Fibroblast of villous mesenchyme (primary cell): ENCODE measurements at places on chromosomes 1 and 21.

DNA sequence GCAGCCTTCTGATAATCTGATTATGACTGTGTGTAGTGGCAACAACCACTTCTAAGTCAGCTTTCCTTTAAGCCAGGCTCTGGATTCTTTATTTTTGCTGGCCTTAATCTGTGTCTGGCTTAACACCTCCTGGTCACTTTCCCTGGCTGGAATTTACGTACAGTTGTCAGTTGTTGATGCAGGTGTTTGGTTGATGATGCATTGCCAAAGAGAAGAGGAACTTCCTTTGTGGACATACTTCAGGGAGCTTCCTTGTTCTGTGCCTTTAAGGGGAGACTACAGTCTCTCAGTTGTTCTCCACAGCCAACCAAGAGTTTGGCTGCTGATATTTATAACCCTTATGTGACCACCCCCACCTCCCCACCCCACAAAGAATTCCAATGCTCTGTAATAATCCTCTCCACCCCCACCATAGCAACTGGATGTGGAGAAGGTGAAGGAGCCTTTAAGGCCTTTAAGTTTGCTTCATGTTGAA lies 96.0 kb upstream of the BMP8A start:
- peak; percentile 68 for DNase-seq

- DNase-seq = peak; percentile 40
These were observed 64.0 kb downstream of the ITPKB start for GRCh38 chr1:226674892-226675714.

DNA sequence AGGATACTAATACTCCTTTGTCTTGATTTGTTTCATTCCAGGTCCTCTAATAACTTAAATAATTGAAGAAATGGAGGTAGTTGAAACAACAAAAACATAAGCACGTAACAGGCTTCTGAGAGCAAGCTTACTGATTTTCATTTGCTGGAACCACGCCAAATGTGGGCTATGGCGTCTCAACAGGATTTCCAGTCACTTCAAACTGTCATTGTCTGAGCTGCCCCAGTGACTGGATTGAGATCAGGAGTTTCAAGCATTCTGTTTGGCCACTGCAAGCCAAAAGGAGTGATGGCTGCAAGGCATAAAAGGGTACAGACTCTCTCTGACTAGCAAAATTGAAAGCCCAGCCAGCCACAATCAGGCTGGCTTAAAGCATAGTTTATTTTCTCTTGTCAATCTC lies 289.9 kb downstream of the DPYD start:
- DNase-seq = no peak

- peak; percentile 80 for DNase-seq
These were observed 26.8 kb downstream of the IFI44 start for GRCh38 chr1:78676347-78676982.

GRCh38 chr1:234400773-234401172 lies 27.5 kb downstream of the COA6 start:
- DNase-seq = peak; percentile 48

GRCh38 chr1:212291505-212292134 lies 6.4 kb downstream of the PPP2R5A start:
- peak; percentile 60 for DNase-seq

- peak; percentile 1 for DNase-seq
These were observed 651.6 kb upstream of the ADGRL4 start for GRCh38 chr1:79657951-79658658.

DNA sequence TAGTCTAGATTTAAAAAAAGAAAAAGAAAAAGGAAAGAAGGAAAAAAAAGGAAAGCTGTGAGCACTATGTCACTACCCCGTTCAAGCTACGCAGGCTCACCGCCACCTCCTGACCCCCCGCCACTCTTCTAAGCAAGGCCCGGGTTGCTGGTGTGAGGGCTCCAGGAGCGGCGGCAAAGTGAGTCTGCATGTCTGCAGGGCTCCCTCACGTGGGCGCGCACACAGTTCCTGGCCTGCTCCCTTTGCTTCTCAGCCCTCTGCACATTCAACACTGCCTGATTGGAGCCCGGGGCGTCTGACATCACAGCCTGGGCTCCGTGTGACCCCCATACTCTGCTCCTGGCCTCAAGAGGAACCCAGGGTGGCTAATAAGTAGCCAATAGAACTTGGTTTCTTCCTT lies 81.4 kb upstream of the TLR5 start:
- DNase-seq = no peak

GRCh38 chr1:87115317-87115890 lies 201.0 kb downstream of the HS2ST1 start:
- peak; percentile 64 for DNase-seq

DNA sequence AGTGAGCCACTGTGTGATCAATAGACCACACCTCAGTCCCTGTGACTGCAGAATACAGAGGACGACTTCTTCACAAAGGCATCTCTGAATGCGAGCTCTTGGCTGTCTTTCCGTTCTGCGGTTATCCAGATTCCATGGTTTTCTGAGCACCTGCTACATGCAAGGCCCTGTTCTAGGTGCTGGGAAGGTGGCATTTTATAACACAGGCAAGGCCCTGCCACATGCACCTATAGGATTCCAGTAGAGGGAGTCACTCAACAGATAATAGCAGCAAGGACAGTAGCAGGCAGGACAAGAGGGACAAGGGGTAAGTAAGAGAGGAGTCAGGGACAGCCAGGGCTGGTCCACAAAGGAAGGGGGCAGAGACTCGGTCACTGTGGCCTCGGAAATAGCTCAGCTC lies 9.0 kb downstream of the URB1 start:
- no peak for DNase-seq
